Lower leg skin (tissue), 4 donors: ENCODE measurements at places on chromosomes 11 and 22.

DNA sequence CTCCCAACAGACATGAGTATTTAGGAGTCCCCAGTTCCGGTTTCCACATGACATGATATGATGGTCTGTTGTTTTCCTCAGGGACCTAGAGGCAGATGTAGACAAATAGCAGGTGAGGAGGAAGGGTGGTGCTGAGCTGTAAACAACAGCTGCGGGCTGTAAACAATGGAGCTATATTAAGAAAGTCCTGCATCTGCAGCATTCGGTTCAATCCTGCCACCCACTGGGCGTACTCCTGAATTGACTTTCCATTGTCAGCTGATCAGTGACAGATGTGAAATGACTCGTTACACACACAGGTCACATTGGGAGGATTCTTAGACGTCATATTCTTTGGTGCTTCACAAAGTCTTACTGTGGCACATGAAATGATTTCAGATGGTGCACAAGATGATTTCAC lies 26.8 kb upstream of the RAG1 start:
- no peak for DNase-seq

GRCh38 chr11:94169930-94170545 lies 41.4 kb downstream of the PANX1 start:
- DNase-seq, result no peak

DNA sequence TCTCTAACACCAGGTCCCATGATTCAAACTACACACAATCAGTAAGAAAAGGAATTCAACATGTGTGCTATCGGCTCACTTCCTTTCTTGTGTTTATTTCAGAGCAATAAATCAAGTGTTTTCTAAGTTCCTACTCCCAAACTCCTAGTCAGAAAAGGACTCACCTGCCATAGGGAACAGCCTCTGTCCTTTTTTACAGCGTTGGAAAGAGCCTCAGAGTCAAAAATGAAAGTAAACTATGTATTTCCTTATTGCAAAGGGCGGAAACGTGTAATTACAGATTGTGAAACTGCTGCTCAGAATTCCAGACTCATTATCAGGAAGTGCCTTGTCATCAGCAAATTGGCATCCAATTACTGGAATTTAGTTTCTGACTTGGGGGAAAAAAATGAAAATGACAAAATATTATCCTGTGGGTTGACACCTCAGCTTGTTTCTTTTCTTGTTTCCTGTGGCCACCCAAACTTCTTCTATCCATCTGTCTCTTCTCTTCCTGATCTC lies at the start of gene CASP4:
TSS of gene CASP4 (minus strand) at position 220 of the 501 bp plus-strand sequence. CDS start at position 171, 49 bp downstream.
- DNase-seq, result peak; percentile 51

DNA sequence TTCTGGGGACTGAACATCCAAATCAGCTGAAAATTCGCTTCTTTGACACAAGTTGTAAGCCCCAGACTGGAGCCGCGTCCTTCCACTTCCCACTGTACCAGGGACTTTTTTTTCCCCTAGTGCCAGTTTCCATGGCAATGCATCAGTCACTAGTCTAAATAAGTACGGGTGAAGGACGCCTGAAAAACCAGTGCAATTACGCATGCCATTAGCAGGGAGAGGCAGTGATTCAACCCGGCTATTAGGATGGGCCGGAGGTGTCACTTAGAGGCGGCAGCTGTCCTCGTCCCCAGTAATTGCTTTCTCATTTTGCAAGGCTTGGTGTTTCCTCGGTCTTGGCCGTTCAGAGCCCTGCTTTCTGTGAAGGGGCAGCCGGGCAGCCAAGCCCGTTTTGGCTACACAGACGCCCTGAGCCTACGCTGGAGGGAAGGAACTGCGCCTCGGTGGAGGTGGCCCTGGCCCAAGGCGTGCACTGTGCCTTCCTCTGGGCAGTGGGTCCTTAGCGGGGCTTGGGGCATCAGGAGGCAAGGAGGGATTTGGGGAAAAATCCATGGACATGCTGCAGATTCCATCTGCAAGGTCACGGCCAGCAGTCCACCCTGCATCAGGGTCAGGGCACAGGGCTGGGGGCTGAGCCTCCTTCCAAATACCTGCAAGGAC lies 319.7 kb downstream of the CTTN start:
- no peak for DNase-seq

GRCh38 chr11:115665958-115666357 lies 161.7 kb upstream of the CADM1 start:
- DNase-seq, result no peak

GRCh38 chr22:43273902-43274484 lies 69.2 kb downstream of the SCUBE1 start:
- no peak for DNase-seq

GRCh38 chr11:112882494-112883381 lies 78.5 kb upstream of the NCAM1 start:
- no peak for DNase-seq

- DNase-seq, result no peak
These were observed 4.4 kb upstream of the MRPL23 start for GRCh38 chr11:1942558-1943260.

GRCh38 chr11:78612721-78613377 lies 38.2 kb upstream of the NARS2 start:
- no peak for DNase-seq

DNA sequence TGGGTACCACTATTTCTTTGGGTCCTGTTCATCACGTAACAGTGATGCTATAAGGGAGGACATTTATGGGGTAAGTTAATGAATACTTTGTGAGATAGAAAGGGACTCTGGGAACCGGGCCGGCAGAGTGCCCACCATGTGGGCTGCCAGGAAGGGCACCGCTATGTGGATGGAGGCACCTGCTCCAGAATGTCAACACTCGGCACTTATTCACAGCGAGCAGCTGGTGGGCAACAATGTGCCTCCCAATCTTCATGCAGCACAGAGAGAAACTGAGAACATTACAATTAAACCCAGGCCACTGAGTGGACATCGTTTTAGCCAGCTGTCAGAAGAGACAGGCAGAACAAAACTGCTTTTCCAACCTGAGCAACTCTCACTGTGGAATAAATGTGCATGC lies 15.8 kb upstream of the ELFN2 start:
- DNase-seq, result no peak

GRCh38 chr11:65055538-65055937 lies 2.8 kb downstream of the NAALADL1 start:
- no peak for DNase-seq

- no peak for DNase-seq
These were observed 4.8 kb upstream of the ELFN2 start for GRCh38 chr22:37431801-37432707.

- no peak for DNase-seq
These were observed 20.4 kb downstream of the CSF2RB start for GRCh38 chr22:36933629-36934417.

GRCh38 chr11:104704888-104705287 lies 193.4 kb downstream of the CASP12 start:
- DNase-seq, result no peak

DNA sequence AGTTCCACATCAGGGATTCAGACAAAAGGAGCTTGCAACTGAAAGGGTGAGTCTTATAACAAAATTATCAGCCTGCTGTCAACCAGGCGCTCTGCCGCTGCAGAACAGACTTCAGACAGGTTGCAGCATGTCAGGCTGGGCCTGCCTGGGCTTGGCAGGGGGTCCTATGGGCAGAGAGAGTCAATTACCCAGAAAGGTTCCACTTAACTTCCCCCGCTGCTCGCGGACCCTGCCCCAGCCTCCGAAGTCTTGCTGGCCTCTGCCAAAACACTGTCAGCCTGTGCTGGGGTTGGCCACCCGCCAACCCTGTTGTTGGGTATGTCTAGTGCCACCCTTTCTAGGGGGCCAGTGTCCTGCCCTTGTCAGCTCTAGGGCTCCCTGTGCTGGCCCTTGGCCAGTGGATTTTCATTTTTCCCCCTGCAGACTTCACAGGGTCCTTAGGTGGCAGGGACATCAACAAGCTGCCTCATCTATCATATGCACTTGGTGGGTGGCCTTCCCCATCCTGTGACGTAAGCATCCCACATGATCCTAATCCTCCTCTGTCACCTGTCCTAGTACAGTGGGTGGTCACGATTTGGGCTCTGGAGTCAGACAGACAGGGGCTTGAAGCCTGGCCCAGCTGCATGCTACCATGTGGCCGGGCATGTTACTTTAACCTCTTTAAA lies 166.5 kb upstream of the CADM1 start:
- DNase-seq, result no peak

DNA sequence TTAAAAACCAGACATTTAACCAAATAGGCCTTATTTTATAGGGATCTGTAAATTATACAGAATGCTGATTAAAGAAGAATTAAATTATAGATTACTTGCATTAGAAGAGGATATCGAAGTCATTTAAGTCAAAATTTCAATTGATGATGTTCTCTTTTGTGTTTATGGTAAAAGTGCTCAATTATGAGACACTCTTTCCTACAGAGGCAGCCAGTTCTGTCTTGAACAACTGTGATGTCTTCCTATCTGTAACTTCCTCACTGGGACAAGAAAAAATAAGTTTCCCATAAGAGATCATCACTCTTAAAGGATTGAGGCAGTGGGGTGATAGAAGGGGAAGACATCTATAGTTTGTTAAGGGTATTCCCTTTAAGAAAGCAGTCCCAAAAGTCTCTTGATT lies 613.5 kb downstream of the INSC start:
- no peak for DNase-seq

DNA sequence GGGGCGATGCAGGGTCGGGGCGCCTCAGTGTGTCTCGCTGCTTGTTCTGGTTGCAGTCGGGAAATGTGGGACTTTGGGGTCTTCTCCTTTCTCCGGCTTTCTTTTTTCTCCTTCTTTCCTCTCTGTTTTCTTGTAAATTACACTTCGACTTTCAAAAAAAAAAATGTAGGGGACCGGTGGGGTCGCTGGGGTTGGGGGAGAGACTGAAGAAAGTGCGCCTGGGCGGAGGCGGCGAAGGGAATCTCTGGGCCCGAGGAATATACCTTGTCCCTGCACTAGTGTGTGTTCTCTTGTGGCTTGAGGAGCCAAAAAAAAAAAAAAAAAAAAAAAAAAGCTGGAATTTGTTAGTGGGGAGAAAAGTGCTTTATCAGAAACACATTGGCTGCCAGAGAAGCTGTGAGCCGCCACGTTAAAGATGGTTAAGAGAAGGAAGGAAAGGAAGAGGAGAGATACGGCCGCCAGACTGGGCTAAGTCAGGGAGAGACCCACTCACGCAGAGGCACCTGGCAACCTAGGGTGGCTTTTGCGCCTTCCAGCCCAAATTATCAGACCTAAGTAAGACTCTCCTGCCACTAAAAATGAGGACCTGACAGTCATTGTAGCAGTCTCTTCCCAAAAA lies 8.4 kb upstream of the FLI1 start:
- no peak for DNase-seq

GRCh38 chr11:62340269-62340901 lies 3.1 kb downstream of the ASRGL1 start:
- DNase-seq, result peak; percentile 58

- DNase-seq, result peak; percentile 80
These were observed 18.3 kb upstream of the MUC5B start for GRCh38 chr11:1204381-1205101.

GRCh38 chr11:46983598-46983997 lies 47.0 kb downstream of the CSTPP1 start:
- no peak for DNase-seq

DNA sequence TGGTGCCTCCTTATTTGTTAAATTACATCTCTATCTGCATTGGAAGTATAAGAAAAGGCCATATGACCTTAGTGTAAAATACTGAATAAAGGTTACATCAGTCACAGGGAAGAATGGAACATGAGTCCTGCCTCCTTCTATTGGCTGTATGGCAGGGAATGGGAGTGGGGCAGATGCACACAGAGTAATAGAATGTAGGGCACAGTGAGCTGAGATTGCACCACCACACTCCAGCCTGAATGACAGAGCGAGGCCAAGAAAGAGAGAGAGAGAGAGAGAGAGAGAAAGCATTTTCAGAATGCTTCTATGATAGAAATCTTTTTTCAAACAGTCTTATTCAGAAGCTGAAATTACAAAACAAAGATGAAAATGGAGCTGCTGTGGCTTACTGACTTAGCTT lies 58.8 kb downstream of the SLN start:
- no peak for DNase-seq

DNA sequence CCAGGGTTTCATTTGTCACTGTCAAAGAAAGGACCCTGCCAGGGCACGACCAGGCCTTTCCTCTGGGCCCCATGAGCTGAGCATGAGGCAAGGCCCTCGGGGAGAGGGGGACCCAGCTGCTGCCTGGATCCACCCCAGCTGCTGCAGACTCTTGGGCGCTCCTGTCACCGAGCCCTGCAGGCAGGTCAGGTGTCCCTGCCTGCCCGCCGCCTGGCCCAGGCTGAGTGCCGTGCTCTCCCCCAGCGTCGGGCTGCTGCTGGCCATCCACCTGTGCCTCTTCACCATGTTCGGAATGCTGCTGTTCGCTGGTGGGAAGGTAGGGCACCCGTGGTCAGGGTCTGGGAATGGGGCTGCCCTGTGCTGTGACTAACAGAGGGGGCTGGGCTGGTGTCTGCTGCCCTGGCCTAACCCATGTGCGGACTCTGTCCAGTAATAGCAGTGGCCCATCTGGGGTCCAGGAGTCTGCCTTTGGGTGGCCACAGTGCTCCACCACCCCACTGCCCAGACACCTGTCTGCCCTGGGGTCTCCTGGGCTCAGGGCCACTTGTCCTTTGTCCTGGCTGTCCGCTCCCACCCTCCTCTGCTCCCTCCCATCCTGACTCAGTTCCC lies 15.0 kb downstream of the TPCN2 start:
- DNase-seq, result no peak

DNA sequence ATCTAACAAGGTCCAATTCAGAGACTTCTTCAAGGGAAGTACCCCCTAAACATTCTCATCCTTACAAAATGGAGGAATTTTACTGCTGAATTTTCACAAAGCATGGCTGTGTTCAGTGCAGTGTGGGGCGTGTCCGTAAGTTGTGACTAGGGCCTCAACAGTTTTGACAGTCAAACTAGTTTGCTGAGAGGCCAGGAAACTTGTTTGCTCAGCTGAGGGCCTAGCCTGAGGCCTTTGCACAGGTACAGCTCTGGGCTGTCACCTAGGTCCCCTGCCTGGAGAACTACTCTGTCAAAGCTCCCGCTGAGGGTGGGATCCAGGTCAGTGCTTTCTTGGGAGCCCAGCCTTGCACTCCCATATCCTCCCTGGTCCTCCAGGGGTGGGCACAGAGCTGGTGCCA lies 27.9 kb downstream of the TCP11L1 start:
- no peak for DNase-seq

DNA sequence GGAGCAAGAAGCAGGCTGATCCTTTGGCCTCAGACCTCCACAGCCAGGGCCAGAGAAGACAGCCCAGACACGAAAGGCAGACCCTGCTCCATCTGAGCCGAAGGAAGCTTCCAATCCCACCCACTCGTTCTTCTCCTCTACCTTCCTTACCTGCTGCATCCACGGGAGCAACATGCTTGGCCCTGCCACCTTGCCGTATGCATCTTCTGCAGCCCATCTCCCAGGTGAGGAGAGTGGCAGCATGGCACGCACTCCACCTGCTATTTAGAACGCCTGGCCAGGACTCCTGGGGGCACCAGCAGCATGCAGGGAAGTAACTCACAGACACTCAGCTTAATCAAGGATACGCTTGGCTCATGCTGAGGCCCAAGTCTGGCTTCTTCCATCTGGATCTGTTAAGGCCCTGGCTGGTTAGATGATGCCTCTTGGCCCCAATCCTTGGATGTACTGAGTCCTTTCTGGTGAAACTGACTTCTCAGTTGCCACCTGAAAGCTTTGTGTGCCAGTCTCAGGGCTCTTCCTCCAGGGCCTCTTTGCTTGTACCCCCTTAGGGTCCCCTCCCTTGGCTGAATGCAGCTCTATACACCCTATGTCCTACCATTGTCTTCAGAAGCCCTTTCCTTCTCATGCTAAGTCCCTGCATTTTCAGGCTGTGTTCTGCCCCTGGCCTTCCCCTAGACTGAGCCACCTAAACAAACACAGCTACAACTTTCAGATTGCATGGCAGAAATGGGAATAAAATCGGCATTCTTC lies 604.9 kb downstream of the BUD13 start:
- no peak for DNase-seq

GRCh38 chr11:129747071-129747470 lies 68.6 kb upstream of the TMEM45B start:
- no peak for DNase-seq
